ENCODE measurements at places on chromosomes 5 and 9. TPM values are rescaled to one million over a fixed set of nuclear protein-coding genes. Genes with fewer than 3 reads are reported as not detected.

Gene ACTBL2
- total RNA-seq = not detected

Gene PDE6A
- not detected for total RNA-seq

Gene MTMR12
- total RNA-seq = 25.4 TPM

Gene TNC
- 1.4 TPM for total RNA-seq

DNA sequence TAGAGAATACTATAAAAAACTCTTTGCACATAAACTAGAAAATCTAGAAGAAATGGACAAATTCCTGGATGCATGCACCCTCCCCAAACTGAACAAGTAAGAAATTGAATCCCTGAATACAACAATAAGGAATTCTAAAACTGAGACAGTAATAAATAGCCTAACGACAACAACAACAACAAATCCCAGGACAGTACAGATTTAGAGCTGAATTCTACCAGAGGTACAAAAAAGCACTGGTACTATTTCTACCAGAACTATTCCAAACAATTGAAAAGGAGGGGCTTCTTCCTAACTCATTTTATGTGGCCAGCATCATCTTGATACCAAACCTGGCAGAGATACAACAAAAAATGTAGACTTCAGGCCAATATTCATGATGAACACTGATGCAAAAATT lies 394.4 kb upstream of the RORB start:
- no peak for DNase-seq

- no peak for DNase-seq
Observed at GRCh38 chr9:81719972-81720371, 30.6 kb upstream of the TLE1 start.

GRCh38 chr5:13249854-13250253 lies 694.6 kb downstream of the DNAH5 start:
- no peak for DNase-seq

- DNase-seq = no peak
Observed at GRCh38 chr5:132383261-132383660, 13.8 kb downstream of the SLC22A5 start.

DNA sequence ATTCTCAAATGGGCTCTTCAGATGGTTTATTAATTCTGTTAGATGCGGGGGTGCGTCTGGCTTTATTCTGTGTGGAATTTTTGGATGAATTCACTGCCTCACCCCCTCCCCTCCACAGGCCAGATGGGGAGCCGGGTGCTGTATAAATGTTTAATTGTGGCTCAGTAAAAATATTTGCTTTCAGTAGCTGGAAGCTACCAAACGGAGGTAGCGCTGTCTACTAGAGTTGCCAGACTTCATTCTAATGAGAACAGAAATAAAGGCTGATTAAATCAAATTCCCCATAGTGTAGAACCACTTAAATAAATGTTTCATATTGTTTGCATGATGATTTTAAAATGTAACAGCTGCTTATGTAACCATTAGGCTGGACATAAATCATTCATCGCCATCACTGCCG lies 34.5 kb upstream of the KCNMB1 start:
- no peak for DNase-seq

GRCh38 chr5:14187660-14188059 lies 44.5 kb downstream of the TRIO start:
- no peak for DNase-seq

DNA sequence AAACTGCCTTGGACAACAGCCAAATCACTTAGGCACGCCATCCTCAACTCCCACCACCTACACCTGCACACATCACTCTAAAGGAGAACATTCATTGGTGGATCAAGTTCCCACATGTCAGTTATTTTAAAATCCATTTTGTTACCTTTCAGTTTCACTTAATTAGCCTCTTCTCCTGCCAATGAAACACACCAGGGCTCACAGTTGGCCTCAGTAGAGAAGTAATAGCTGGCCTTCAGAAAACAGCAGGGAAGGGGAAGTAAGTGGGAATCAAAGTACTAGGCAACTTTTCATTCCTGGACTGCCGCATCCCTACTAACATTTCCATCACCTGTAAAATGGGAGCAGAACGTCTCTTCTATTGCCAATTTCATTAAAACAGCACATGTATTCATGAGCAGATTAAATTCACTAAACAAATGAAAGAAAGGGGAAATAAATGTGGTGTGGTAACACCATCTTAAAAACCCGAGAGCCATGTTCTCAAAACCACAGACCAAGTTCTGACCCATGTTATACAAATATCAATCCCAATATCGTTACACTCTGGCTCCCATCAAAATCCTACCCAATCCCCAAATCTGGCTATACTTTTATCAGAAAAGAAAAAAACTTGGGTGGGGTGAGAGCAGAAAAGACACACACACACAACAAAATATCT lies 1.7 kb downstream of the SIL1 start:
- DNase-seq = no peak

GRCh38 chr5:156879665-156880285 lies 29.7 kb downstream of the PPP1R2B start:
- DNase-seq = no peak

DNA sequence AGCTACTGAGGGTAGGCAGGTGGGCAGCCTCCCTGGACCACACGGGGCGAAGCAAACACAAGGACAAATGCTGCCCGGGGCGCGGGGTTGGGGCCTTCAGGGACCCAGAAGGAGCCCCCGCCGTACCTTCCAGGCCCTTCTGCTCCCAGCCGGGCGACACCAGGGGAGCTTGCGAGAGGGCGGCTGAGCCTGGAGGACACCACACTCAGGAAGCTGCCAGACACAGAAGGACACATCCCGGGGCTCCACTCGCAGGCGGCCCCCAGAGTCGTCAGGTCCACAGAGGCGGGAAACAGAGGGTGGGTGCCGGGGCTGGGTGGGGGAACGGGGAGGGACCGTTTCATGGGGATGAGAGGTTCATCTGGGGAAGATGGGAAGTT lies 58.5 kb upstream of the UBAC1 start:
- no peak for DNase-seq

DNA sequence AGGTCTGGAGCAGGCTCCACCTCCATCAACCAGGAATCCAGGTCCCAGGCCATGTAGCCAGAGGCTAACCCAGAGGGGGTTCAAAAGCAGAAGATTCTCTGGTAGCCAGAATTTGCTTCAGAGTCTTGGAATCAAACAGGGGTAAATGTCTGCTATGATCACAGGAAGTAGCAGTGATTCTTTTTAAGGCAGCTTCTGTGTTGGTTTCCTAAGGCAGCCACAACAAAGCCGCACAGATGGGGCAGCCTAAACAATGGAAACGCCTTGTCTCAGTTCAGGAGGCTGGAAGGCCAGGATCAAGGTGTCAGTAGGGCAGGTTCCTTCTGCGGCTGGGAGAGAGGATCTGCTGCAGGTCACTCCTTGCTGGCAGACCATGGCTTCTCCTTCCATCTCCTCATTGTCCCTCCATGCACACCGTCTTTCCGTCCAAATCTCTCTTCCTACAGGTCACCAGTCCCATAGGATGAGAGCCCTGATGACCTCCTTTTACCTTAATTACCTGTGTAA lies 167.3 kb downstream of the ROR2 start:
- no peak for DNase-seq

DNA sequence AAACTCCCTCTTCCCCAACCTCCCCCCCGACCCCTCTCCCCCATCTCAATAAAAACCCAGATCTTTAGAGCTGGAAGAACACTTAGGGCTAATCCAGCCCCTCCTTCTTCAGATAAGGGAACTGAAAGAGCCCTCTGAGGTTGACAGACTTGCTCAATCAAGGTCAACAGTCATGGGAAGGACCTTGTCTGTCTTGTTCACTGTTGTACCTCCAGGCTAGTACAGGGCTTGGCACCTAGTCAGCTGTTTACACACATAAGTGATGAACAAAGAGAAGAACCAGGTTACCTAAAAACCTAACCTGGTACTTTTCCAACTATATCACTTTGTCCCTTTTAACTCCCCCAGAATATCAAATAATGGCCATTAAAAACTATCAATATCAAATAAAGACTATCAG lies 2.4 kb downstream of the TTC39B start:
- no peak for DNase-seq

Data from CD8-positive, alpha-beta memory T cell (primary cell).